ENCODE measurements at places on chromosomes 7 and 10. TPM values are rescaled to one million over a fixed set of nuclear protein-coding genes. Genes with fewer than 3 reads are reported as not detected.

Gene EVX1
- total RNA-seq: not detected

Gene FAM241B
- 1.1 TPM for total RNA-seq

Gene HECW1
- total RNA-seq: not detected

Gene LIPF
- total RNA-seq: not detected

Gene FAM25G
- total RNA-seq: not detected

GRCh38 chr10:127648885-127649284 is 88.1 kb upstream of the FOXI2 start:
- DNase-seq: no peak

GRCh38 chr10:96765406-96766240 is 45.3 kb upstream of the PIK3AP1 start:
- peak; percentile 83 for DNase-seq

DNA sequence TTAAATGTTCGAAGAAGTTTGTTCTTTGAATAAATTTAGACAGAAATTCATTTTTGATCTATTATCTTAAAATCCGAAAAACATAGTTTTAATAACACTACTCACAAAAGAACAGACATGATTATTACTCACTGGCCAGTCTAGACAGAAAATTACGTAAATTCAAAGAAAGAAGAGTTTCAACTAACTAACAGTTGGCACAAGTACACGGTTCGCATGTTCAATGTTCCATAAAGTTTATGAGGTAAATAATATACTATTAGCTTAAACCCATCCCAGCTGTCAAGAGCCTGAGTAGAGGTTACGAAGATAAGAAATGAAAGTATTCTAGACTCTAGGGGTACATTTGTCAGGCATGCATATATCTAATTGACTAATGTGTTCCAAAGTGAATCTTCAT is 151.8 kb upstream of the ASAH2 start:
- no peak for DNase-seq

GRCh38 chr7:30743371-30744074 is 8.4 kb upstream of the INMT start:
- no peak for DNase-seq

All from B cell (primary cell).